Activated T-helper 1 cell treated with anti-CD3 and anti-CD28 coated beads, Interleukin-2, amount 50 U/mL, for 16 hours (primary cell): ENCODE measurements at places on chromosomes 11 and 22.

DNA sequence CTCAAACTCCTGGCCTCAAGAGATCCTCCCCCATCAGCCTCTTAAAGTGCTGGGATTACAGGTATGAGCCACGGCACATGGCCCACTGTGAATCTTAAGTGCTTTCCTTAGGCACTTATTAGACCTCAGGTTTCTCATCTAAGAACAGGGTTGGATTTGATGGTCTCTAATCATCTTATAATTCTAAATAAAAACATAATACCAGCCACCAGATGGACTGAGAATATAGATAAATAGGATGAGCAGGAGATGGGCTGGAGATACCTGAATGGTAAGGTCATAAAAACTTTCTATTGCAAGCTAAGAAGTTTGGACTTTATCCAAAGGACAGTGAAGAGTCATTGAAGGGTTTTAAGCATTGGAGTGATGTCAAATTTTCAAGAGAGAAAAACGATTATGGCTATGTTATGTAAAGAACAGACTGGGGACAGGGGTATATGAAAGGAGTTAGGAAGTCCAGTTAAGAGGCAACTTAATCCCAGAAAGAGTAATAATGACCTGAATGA, 85.2 kb downstream of the RELT start:
- DNase-seq = no peak

DNA sequence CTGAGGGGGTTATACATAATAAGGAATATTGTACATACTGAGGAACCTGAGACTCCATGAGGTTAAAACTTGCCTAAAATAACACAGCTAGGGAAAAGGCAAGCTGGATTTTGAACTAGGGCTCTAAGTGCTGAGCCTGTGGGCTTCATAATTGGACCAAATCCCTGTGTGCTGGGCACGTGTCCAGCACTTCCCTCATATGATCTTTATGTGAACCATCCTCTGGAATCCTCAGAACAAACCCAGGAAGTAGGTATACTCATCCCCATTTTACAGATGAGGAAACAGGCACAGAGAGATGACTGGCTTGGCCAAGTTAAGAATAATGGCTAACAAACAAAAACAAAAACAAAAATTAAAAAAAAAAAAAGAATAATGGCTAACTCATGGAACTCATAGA, 14.9 kb downstream of the RTN4RL2 start:
- no peak for DNase-seq

DNA sequence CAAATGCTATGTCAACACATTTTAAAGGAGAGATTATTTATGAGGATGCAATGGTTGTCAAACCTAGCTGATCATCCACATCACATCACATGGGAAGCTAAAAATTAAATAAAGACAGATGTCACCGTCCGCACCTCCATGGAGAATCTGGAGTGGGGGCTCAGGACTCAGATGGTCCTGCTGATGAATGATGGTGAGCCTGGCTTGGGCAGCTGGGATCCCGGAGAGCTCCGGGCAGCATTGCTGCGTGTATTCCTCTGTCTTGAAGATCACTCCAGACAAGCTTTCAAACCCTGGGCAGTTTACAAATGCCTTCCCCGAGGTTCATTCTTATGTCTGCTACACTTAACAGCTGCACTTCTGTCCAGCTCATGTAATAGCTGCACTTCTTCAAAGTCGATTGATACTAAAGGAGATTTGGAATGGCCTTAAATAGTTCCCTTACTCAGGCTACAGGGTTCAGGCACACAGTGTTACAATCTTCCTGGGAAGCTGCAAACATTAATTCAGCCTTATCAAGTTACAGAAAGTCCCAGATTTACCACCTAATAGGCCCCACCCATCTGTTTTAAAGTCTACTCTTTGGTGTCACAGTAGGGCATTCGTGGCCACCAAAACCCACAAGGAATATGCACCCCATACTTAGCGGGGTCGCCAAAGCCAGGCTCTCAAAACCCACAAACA, 34.7 kb upstream of the CSNK2A3 start:
- no peak for DNase-seq

DNA sequence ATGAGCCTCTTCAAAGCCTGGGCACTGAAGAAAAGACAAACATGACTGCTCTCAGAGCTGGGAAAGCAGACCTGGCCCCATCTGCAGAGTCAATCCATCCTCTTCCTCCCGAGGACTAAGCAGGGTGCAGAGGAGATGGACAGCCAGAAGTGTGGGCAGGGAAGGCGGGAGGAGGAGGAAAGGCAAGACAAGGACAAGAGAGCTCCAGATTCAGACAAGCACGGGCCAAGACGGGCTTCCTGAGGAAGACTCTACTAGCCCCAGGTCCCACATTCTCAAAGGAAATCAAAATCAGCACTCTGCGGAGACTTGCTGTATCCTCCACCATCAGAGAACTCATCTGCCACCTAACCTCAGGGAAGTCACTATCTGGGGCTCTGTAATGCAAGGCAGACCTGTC, 28.5 kb downstream of the OPCML start:
- no peak for DNase-seq

DNA sequence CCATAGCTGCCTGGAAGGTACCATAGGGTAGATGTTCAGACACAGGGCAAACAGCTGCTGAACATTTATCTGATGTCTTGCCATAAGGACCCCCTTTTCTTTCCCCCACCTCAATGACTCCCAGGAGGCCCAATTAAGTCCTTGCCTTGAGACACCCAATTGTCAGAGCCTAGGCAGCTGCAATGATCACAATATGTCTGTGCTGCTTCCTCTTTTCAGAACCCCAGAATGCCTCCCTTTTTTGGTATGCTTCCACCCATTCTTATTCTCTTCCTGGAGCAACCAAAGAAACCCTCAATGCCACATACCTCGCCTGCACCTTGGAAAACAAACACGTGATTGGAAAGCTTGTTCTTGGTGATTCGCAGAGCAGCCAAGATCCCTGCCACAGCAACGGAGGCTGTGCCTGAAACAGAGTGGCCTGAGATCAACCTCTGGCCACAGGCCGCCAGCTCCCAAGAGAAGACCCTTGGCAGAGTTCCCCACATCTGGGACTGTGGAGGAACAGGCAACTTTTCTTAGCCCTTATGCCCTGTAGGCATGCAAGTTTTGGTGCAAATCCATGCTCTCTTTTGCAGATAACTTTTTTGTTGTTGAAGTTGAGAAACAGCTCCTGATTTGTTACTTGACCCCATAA, 75.4 kb downstream of the CCDC81 start:
- no peak for DNase-seq

DNA sequence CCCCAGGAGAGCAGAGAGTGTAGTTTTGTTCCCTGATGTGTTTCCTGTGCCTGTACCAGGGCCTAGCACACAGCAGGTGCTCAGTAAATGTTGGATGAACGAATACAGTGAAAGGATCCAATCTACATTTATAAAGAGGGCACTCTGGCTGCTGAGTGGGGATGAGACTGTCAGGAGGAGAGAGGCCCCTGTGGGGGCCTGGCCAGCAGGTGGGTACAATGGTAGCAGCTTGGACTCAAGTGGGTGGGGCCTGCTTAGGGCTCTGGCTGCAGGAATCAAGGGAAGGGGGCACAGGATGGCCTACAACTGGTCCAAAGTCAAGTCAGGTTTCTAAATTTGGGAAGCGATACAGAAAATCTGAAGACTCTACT, 156.6 kb upstream of the GRK3 start:
- DNase-seq = no peak

DNA sequence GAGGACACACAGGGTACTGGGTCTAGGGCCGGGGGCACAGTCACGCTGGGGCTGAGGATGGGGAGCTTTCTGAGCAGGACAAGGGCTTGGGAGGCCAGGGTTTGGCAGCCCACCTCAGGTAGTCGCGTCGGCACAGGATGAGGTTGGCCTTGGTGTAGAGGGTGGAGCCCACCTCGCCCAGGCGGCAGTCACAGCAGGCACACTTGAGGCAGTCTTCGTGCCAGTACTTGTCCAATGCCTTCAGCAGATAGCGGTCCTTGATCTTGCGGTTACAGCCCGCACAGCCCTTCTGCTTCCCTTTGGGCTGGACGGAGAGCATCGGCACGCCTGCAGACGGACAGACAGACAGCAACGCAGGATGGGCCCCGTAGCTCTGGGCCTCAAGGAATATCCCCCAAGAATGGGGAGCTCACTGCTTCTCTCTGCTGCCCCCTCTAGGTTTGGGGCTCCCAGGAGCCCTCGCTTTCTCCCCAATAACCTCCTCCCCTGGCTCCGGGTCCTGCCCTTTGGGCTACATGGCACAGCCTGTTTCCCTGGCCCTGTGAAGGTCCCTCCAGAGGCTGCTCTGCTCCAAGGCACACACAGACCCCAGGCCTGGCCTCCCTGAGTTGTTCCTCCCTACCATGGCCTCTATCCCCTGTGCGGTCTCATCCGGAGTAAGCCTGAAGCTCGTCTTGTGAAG, 33.4 kb downstream of the LMO1 start:
- DNase-seq = no peak

DNA sequence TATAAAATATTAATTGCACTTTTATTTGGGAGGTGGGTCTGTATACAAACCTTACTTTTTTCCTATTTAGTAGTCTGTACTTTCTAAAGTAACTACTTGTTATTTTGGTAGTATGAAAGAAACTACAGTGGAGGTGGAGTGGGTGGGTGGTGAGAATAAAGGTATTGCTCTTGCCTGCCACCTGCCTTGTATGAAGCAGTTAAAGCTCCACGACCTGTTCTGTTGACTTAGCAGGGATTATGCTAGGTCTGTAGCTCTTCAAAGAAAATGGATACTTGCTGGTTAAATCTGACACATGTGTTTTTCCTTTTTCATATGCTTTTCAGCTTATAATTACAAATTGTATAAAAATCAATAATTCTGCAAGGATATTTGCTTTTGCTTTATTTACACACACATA, 111.9 kb downstream of the EHF start:
- no peak for DNase-seq

- no peak for DNase-seq
Measured at GRCh38 chr22:23700706-23701105, 9.9 kb downstream of the RGL4 start.

- no peak for DNase-seq
Measured at GRCh38 chr11:69745201-69745600, 29.9 kb downstream of the FGF4 start.

GRCh38 chr22:22787786-22788459, 99.7 kb upstream of the IGLL5 start:
- peak; percentile 50 for DNase-seq

GRCh38 chr11:113376156-113376555, 11.4 kb upstream of the ANKK1 start:
- no peak for DNase-seq

GRCh38 chr11:10451426-10452116, 3.5 kb upstream of the AMPD3 start:
- no peak for DNase-seq

- no peak for DNase-seq
Measured at GRCh38 chr11:102552020-102552419, 21.5 kb upstream of the MMP7 start.

- DNase-seq = no peak
Measured at GRCh38 chr22:49756201-49756600, 71.5 kb downstream of the BRD1 start.

GRCh38 chr11:63877658-63878241, 38.8 kb downstream of the MARK2 start:
- DNase-seq = no peak

GRCh38 chr11:72321381-72321996, 77.5 kb upstream of the PHOX2A start:
- DNase-seq = no peak

GRCh38 chr11:8019314-8020243, 32.4 kb downstream of the EIF3F start:
- DNase-seq = no peak

DNA sequence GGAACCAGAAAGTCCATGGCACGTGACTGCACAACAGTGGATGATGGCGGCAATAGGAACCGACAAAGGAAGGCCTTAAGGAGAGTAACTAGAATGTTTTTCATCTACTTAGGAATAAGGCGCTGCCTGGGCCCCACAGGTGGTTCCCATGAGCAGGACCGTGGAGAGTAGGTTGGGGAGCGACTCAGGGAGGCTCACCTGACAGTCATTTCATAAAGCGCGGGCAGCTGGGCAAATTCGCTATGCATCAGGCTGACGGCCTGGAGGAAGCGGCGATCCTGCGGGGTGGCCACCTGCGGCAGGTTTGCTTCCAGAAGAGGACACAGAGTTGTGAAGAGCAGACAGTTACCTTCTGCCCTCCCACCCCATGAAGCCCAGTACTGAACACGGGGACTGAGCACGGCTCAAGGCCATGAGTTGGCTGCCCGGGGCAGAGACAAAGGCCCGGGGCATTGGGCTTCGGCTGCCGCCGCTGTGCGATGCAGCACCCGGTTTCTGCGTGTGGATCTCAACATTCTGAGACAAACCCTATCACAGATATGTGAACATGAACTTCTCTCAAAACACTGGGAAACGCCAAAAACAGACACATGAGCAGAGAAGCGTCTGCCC, 25.8 kb downstream of the HPS4 start:
- DNase-seq = no peak

DNA sequence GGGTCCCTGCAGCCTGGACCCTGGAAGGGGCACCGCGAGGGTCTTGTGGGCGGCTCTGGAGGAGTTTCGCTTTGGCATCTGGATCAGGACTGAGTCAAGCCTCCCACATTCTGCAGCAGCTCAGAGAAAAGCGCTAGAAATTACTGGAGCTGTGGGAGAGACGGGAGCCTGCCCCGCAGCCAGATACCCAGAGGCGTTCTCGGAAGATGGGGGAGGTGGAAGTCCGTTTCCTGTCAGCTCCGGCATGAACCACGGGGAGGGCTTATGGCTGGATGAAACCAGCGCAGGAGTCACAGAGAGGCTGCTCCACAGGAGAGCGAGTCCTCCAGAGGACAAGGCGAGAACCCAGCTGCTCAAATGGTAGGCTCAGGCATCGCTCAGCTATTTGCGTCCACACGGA, 379.3 kb downstream of the OPCML start:
- DNase-seq = no peak

DNA sequence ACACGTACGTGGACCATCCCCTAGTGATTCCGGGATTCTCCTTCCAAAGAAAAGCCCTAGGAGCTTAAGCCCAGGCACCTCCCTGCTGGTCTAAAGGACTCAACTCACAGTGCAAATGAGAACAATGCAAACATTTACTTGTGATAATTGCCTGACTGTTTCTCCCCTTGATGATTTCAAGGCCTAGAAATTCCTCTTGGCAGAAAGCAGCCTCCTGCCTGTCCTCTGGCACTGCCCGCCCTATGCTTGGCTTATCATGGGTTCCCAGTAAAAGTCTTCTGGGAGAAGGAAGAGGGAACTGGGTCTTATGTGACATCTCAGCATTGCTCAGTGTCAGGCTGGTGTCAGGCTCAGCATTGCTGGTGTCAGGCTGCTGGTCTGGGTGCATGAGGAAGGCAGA, 351.8 kb downstream of the SHANK2 start:
- DNase-seq = no peak

- no peak for DNase-seq
Measured at GRCh38 chr11:35982061-35982460, 38.2 kb downstream of the LDLRAD3 start.

GRCh38 chr11:111978028-111978771, 41.1 kb downstream of the DIXDC1 start:
- no peak for DNase-seq

GRCh38 chr22:49449811-49450446, 377.7 kb downstream of the BRD1 start:
- no peak for DNase-seq

GRCh38 chr11:76627606-76628005, 42.9 kb downstream of the LRRC32 start:
- DNase-seq = no peak

GRCh38 chr11:45057938-45058646, 88.3 kb upstream of the PRDM11 start:
- no peak for DNase-seq

- no peak for DNase-seq
Measured at GRCh38 chr11:68116974-68117373, 4.2 kb downstream of the CHKA start.
